ENCODE measurements at places on chromosomes 2 and 18. TPM values are rescaled to one million over a fixed set of nuclear protein-coding genes. Genes with fewer than 3 reads are reported as not detected.

The ANKRD30BL gene
- total RNA-seq, result not detected

The CRYGD gene
- total RNA-seq, result not detected

The HMSD gene
- total RNA-seq, result 19.5 TPM

The MEMO1 gene
- 47.6 TPM for total RNA-seq

DNA sequence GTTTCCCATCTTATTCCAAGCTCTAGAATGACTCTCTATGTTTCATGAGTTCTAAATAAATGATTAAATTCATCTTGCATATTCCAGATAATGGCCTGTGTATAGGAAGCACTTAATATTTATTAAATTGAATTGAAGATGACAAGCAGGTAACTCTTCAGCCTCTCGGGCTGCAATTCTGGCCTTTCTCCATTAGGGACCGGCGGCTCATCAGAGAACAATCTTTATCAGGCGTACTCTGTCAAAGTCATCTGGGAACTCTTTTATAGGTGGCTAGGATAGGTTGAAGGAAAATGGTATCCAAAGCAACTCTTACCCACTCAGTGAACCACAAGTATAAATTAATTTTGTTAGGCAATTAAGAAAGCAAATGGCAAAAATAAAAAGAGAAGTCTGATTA is 308.5 kb downstream of the NOL4 start:
- no peaks in the 10 kb centered on the region for H3K27me3 ChIP-seq
- H3K36me3 ChIP-seq, result no peaks in the 10 kb centered on the region
- no peak overlapping the region for H3K4me3 ChIP-seq
- no peaks in the 10 kb centered on the region for H3K4me1 ChIP-seq
- DNase-seq, result no peak
- H3K27ac ChIP-seq, result no peak overlapping the region

- no peak overlapping the region for H3K4me3 ChIP-seq
- no peak for DNase-seq
- peaks cover 33% of the 10 kb centered on the region for H3K4me1 ChIP-seq
- peak overlapping the region; percentile 47 for H3K27ac ChIP-seq
Measured at GRCh38 chr18:70195014-70195614, 10.4 kb downstream of the RTTN start.

DNA sequence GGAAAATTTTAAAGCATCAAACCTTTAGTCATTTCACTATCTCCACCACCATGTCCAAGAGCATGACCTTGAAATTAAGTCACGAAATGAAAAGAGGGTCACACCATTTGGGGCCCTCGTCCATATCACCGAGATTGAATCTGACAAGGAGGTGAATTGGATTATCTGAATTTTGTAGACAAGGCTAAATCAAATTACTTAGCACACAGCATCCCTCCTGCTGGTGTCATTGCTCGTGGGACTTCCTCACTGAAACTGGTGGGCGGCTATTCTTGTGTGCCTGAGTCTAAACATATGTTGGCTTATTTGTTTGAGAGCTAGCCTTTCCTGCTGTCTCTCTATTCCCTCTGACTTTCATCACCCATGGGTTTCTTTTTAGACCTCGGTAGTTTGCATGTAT is 64.6 kb upstream of the CNGA3 start:
- no peak overlapping the region for H3K27ac ChIP-seq
- H3K4me3 ChIP-seq, result no peak overlapping the region
- DNase-seq, result no peak
- no peaks in the 10 kb centered on the region for H3K4me1 ChIP-seq
- H3K27me3 ChIP-seq, result peaks cover 22% of the 10 kb centered on the region

DNA sequence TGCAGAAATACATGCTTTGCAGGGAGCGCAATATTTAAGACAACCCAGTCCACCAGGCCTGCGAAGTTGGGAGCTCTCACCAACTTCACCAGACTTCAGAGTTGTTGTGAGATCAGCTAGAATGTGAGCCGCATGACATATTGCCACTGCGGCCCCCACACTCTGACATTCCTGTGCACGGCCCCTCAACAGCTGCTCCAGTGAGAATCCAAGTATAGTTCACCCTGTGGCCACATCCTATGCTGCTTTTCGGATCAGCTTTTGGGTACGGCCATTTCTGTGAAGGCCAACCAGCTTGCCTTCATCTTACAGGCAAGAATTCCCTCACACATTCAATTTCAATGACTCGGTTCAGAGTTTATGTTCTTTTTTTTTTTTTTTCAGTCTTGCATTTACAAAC is 177.8 kb downstream of the SOX11 start:
- no peak for DNase-seq
- H3K4me3 ChIP-seq, result no peak overlapping the region
- no peaks in the 10 kb centered on the region for H3K4me1 ChIP-seq
- H3K27me3 ChIP-seq, result no peaks in the 10 kb centered on the region
- no peaks in the 10 kb centered on the region for H3K36me3 ChIP-seq
- H3K27ac ChIP-seq, result no peak overlapping the region

DNA sequence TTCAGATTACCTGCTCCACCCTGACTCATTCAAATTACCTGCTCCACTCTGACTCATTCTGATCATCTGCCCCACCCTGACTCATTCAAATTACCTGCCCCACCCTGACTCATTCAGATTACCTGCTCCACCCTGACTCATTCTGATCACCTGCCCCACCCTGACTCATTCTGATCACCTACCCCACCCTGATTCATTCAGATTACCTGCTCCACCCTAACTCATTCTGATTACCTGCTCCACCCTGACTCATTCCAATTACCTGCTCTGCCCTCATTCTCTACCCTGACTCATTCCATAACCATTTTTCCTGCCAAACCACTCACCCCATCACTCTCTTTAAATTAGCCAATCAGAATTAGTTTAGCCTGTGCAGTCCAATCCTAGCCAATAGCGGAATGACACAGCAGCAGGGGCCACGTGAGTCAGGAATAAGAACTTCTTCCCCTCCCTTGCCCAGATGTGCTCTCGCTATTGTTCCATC is 26.2 kb downstream of the CFAP53 start:
- H3K36me3 ChIP-seq, result peaks cover 14% of the 10 kb centered on the region
- peak; percentile 31 for DNase-seq
- peaks cover 6% of the 10 kb centered on the region for H3K4me1 ChIP-seq
- peaks cover 16% of the 10 kb centered on the region for H3K27me3 ChIP-seq

DNA sequence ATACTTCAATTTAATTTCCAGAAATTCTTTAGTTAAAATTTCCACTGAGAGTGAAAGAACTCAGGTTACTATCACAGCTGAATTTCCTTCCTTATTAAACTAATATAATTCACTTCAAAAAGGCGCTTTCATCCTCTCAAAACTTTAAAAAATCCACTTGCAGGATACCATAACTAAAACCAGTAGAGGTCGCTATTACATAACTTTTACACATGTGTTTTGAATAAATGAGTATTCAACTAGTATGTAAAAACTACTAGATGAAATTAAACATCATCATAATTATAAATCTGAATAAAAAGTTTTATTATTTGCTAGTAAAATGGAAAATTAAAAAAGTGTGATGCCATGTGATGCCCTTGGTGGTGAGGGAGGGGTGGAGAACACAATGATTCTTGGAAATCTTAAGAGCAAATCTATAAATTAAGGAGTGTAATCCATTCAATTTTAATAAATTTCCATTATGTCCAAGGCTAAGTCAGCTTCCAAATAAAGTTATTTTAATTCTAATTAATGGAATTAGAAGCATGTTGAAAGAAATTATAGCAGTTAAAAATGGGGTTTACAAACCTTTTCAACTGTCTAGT is 61.4 kb downstream of the SOS1 start:
- H3K27ac ChIP-seq, result no peak overlapping the region
- H3K4me1 ChIP-seq, result no peaks in the 10 kb centered on the region
- H3K36me3 ChIP-seq, result peaks cover 4% of the 10 kb centered on the region
- no peak for DNase-seq

- H3K27me3 ChIP-seq, result no peaks in the 10 kb centered on the region
- no peaks in the 10 kb centered on the region for H3K36me3 ChIP-seq
- H3K27ac ChIP-seq, result peak overlapping the region; percentile 83
- peaks cover 22% of the 10 kb centered on the region for H3K4me1 ChIP-seq
- DNase-seq, result no peak
Measured at GRCh38 chr2:37851828-37852584, 73.1 kb upstream of the RMDN2 start.

- no peaks in the 10 kb centered on the region for H3K36me3 ChIP-seq
- DNase-seq, result no peak
- H3K27me3 ChIP-seq, result no peaks in the 10 kb centered on the region
- no peak overlapping the region for H3K27ac ChIP-seq
- no peak overlapping the region for H3K4me3 ChIP-seq
Measured at GRCh38 chr18:31739651-31740050, 21.0 kb downstream of the SLC25A52 start.

- no peak for DNase-seq
- no peak overlapping the region for H3K27ac ChIP-seq
- H3K4me3 ChIP-seq, result no peak overlapping the region
- H3K4me1 ChIP-seq, result peaks cover 12% of the 10 kb centered on the region
- H3K27me3 ChIP-seq, result peaks cover 49% of the 10 kb centered on the region
Measured at GRCh38 chr2:205688417-205689200, 6.3 kb downstream of the NRP2 start.

GRCh38 chr2:195657634-195658540 is 861 bp downstream of the SLC39A10 start:
- peaks cover 3% of the 10 kb centered on the region for H3K27me3 ChIP-seq
- H3K4me3 ChIP-seq, result peak overlapping the region; percentile 98
- peak; percentile 83 for DNase-seq
- H3K36me3 ChIP-seq, result peaks cover 32% of the 10 kb centered on the region
- peak overlapping the region; percentile 100 for H3K27ac ChIP-seq
- peaks cover 41% of the 10 kb centered on the region for H3K4me1 ChIP-seq

- no peaks in the 10 kb centered on the region for H3K27me3 ChIP-seq
- H3K36me3 ChIP-seq, result no peaks in the 10 kb centered on the region
- peak overlapping the region; percentile 93 for H3K27ac ChIP-seq
- peak overlapping the region; percentile 51 for H3K4me3 ChIP-seq
- peaks cover 44% of the 10 kb centered on the region for H3K4me1 ChIP-seq
- peak; percentile 88 for DNase-seq
Measured at GRCh38 chr2:84946204-84947009, 24.6 kb upstream of the KCMF1 start.

DNA sequence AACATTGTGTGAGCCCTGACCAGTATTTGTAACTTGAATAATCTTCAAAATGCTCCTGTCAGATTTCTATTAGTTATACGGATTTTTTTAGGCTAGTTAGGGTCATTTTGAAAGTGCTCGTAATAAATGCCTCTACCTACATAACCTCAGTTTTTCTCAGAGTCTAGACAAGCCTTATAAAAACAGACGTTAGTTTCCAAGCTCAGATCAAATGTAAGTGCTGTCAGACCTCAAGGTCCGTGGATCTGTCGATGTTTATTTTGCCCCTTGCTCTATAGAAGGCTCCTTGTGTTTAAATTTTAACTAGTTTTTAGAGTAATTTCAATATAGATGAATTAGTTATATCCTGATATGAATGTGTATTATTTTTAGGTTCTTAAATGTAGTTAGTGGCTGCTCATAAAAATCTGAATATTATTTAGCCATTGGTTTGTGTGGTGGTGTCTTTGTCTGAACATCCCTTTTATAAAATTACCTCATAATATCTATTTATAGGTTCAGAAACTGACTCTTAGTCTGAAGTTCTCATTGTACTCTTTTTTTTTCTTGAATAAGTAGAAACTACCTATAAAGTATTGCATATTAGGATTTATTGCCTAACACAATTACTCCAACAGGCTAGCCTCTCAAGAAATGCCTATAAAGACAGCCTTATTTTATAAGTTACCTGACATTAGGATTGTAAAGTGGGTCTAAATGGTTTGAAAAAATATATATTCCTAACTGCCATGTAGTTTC is 71.1 kb downstream of the MTA3 start:
- H3K36me3 ChIP-seq, result peaks cover 1% of the 10 kb centered on the region
- no peak overlapping the region for H3K27ac ChIP-seq
- H3K4me3 ChIP-seq, result no peak overlapping the region
- no peaks in the 10 kb centered on the region for H3K27me3 ChIP-seq

- peaks cover 1% of the 10 kb centered on the region for H3K36me3 ChIP-seq
- no peak overlapping the region for H3K27ac ChIP-seq
- no peaks in the 10 kb centered on the region for H3K4me1 ChIP-seq
- DNase-seq, result no peak
- peaks cover 12% of the 10 kb centered on the region for H3K27me3 ChIP-seq
- no peak overlapping the region for H3K4me3 ChIP-seq
Measured at GRCh38 chr2:106356291-106356690, 111.9 kb downstream of the RGPD3 start.

DNA sequence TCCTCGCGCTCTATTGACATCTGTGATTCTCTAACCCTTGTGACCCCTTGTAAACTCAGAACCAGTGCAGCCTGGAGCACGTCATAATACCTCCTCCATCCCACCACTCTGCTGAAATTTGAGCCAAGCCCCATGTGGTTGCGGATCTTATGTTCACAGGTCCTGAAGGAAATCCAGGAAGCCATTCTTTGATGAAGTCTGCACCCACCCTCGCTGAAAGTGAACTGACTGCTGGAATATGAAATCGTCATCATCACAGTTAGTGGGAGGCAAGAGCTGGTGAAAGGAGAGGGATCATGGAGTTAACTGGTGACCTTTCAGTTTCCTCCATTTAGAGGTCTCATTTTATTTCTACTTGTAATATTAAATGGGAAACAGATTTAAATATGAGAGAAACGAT is 21.6 kb downstream of the ZEB2 start:
- H3K4me3 ChIP-seq, result no peak overlapping the region
- peaks cover 9% of the 10 kb centered on the region for H3K4me1 ChIP-seq
- DNase-seq, result no peak
- peaks cover 2% of the 10 kb centered on the region for H3K27me3 ChIP-seq

DNA sequence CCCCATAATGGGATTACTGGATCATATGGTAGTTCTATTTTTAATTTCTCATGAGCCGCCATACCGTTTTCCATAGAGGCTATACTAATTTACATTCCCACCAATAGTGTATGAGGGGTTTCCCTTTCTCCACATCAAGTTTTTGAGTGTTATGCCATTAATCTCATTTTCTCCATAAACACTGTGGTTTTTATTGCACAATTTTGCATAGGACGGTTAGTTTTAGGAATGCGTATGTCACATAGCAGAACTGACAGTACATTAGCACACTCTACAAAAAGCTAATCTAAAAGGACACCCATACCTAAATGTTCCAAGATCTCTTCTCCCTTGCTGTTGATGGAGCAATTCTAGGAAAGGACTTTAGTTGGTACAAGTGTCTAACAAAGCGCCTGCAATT is 32.5 kb downstream of the DARS1 start:
- DNase-seq, result no peak
- H3K4me1 ChIP-seq, result peaks cover 54% of the 10 kb centered on the region
- no peak overlapping the region for H3K4me3 ChIP-seq
- H3K27ac ChIP-seq, result no peak overlapping the region
- peaks cover 49% of the 10 kb centered on the region for H3K36me3 ChIP-seq
- H3K27me3 ChIP-seq, result no peaks in the 10 kb centered on the region
